Peyer's patch (tissue), 4 donors: ENCODE measurements at places on chromosomes 13 and 19. TPM values are rescaled to one million over a fixed set of nuclear protein-coding genes. Genes with fewer than 3 reads are reported as not detected.

DNA sequence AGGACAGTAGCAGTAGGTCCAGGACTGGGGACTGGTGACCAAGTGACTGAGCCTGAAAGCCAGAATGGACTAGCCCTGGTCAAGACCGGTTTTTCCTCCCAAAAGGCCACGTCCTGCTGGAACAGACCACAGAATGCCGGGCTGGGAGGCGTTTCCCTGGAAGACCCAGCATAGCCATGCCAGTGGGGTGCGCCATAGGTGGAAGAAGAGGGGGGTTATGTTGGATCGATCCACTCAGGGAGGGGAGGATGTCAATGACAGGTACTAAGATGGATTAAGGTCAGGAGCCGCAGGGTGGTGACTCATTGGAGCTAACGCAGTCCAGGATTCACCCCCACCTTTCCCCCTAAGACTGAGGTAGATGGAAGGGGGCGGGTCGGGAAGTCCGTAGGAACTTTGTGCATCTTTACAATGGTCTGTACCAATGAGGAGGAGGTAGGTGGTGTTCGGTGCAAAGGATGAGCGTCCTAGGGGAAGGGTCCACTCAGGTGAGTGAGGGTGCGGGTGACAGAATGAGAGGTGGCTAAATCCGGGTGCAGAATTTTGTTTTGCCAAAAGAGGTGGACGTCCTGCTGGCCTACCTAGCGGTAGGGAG lies 21.0 kb downstream of the VASP start:
- no peak for DNase-seq

DNA sequence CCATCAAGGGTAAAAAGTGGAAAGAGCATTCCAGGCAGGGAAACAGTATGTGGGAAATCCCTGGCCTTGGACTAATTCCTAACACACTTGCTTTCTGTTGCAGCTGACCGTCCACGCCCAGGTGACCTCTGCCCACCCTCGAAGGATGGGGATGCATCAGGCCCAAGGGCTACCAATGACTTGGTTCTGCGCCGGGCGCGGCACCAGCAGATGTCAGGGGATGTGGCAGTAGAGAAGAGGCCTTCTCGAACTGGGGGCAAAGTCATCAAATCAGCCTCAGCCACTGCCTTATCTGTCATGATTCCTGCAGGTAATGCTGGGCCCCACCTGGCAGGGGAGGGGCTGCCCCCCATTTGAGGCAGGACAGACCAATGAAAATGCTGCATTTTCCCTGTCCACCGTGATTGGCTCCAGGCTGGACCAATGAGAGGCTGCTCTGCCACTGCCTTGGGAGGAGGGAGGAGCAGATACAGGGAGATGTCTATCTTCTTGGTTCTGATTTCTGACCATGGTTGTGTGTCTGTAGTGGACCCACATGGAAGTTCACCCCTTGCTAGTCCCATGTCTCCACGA lies 12.6 kb downstream of the DNASE2 start:
- DNase-seq, result no peak

DNA sequence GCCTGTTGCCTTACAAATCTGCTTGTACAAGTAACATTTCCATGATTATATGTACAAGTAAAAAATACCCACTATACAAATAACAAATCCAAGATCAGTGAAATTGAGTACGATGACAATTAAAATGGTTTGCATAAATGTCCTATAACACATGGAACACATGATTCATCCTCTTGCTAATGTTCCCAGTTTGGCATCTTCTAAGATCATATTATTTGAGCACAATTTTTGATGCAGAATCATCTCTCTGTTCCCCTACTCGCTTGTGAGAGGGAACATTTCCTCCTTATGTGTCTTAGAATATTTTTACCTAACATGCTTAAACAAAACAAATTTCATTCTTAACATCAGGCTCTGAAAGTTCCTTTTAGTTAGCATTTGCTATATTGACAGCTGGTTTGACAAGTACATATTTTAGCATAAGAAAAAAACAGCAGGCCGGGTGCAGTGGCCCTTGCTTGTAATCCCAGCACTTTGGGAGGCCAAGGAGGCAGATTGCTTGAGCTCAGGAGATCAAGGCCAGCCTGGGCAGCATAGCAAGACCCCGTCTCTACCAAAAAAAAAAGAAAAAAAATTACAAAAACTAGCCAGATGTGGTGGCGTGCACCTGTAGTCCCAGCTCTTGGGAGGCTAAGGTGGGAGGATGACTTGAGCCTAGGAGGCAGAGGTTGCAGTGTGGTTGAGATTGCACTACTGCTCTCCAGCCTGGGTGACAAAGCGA lies 14.2 kb downstream of the ZNF331 start:
- no peak for DNase-seq

DNA sequence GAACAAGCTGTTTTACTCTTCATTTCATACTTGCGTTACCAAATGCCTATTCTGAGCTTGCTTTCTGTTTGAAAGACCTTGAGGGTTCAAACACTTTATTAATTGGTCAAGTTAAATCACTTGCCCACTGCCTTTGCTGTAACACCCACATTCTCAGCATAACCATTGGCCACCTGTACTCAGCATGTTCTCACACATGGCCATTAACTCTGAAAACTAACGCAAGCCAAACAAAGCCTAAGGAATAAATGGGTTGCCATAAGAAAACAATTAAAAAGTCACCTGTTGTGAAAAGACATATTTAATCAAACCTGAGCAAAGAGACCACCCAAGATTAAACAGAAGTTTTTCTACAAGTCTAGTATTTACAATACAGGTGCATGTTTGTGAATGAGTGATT lies 517.2 kb upstream of the SPRY2 start:
- no peak for DNase-seq

DNA sequence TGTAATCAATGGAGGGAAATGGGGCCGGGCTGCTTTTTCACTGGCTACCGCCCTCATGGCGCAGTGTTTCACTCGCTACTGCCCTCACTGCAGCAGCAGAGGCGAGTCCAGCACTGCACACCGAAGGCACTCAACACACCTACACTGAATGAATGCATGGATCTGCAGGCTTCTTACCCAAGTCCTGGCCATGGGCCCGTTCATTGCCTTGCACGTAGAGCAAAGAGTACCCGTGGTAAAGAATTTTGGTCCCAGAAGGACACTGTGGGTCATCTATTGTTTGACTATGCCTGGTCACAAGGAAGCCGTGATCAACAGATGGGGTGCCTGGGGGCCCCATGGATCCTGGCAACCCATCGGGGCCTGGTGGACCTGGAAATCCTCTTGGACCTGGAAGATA lies 144.9 kb downstream of the COL4A1 start:
- DNase-seq, result no peak

DNA sequence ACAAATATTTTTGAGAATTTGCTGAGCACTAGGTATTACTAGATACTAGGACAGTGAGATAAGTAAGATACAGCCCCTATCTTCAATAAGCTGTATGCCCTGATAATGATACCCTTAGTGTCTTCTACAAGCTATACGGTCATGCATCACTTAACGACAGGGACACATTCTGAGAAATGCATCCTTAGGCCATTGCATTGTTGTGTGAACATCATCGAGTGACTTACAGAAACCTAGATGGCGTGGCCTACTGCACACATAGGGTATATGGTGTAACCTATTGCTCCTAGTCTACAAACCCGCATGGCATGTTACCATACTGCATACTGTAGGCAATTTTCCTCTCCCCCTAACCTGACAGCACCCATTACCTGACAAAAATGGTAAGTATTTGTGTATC lies 64.9 kb downstream of the LRCH1 start:
- no peak for DNase-seq

DNA sequence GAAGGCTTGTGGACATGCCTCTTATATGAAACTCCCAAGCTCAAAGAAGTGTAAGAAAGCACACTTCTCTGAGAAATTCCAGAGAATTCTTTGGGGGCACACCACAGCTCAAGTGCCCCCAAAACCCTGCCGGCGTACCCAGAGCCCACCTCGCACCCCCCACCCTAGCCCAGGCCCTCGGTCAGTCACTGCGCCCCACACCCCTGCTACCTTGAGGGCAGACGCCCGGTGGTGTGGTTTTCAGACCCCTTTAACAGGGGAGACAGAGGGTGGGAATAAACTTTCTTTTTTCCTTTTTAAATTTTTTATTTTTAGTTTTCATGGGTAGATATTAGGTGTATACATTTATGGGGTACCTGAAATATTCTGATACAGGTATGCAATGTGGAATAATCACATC lies 29.5 kb downstream of the PEPD start:
- DNase-seq, result no peak

C1QTNF9B gene
- total RNA-seq, result not detected

EXOC3L2 gene
- total RNA-seq, result 1.5 TPM

SPC24 gene
- 1.7 TPM for total RNA-seq
